ENCODE measurements at places on chromosomes 4 and X.

- DNase-seq, result no peak
Observed at GRCh38 chr4:75698162-75698962, 25.2 kb upstream of the G3BP2 start.

DNA sequence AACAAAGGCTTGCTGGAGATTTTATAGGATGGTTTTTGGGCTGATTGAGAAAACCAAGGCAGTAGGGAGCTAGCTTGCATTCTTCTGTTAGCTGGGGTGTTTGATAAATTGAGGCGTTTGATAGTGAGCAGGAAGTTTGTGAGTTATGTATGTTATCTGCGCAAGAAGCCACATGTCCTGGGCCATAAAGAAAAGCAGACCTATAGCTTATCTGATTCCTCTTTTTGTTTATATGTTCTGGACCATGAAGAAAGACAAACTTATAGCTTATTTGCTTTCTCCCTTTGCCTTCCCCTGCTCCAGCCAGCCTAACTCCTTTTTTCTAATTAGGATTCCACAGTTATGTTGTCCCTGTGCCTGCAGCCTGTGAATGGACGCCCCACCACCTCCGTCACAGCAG lies 9.2 kb downstream of the HNRNPH2 start:
- DNase-seq, result no peak

- no peak for DNase-seq
Observed at GRCh38 chr4:130568746-130569145, 1472.8 kb downstream of the C4orf33 start.

- DNase-seq, result no peak
Observed at GRCh38 chr4:20878806-20879205, 178.5 kb downstream of the PACRGL start.

DNA sequence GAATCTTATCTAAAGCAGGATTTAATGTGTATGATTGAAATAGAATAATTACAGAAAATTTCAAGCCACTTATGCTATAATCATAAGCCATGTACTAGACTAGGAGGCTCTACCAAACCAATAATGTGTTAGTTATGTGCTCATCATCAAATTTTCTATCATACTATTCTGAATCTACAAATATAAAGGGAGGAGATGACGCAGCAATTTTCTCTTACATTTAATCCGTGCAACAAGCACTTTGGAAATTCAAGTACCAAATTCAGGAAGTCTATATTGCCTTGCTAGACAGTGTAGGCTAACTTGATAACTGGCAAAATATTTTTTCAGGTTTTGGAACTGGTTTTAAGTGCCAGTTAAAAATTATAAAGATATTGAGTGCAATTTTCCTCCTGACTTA lies 283.5 kb downstream of the C4orf33 start:
- DNase-seq, result no peak

- DNase-seq, result no peak
Observed at GRCh38 chrX:13502590-13502989, 66.8 kb upstream of the EGFL6 start.

DNA sequence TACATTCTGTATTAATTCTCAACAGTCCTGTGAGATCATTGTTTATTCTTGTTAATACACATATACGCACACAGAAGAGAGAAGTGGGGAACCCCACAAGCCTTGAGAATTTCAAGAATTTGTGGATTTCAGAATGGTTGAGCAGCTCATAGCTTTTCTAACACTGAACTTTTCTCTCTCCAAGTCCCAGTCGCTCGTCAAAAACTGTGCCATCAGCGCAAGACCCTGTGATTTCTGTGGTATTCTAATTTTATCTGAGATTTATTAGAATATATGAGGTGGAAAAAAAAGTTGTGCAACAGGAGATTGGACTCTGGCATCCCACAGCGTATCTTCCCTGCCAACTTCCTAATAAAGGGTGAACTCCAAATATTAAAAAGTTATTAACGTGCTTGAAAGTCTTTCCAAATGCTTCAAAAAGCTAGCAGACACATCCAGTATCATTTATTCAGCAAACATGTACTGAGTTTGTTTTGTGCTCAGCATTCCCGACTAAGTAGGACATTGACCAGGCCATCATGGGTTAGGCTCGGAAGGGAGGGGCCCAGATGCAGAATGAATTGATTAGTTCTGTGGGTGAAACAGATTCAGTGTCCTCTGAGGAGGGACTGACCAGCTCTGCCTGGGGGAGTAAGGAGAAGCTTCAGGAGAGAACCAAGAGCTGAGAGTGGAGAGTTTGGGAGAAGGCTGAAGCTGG lies 165.6 kb downstream of the CBR4 start:
- no peak for DNase-seq

DNA sequence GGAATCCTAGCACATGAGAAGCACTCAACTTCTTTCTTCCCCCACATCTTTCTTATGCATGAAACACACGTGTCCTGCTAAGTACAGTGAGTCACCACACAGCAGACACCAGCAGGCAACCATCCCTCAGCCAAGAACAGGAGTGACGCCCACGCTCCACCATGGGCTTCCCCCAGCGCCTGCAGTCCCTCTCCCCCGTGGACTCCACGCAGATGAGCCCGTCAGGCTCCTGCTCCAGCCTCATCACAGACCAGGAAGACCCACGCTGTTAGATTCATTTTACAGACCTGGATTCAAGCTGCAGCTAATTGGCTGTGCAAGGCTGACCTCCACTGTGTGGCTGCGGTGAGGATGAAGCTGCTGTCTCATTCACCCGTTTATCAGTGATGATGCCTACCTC lies 16.7 kb downstream of the HMX1 start:
- no peak for DNase-seq

GRCh38 chrX:152573866-152574265 lies 63.8 kb upstream of the GABRQ start:
- no peak for DNase-seq

- DNase-seq, result no peak
Observed at GRCh38 chr4:114028071-114028470, 48.6 kb upstream of the ARSJ start.

- DNase-seq, result no peak
Observed at GRCh38 chrX:130482871-130483270, 81.1 kb downstream of the RBMX2 start.

- no peak for DNase-seq
Observed at GRCh38 chr4:74794382-74795010, at the start of gene BTC. BTC (minus strand) TSS chr4:74794523; CDS start chr4:74794325, 198 bp downstream.

DNA sequence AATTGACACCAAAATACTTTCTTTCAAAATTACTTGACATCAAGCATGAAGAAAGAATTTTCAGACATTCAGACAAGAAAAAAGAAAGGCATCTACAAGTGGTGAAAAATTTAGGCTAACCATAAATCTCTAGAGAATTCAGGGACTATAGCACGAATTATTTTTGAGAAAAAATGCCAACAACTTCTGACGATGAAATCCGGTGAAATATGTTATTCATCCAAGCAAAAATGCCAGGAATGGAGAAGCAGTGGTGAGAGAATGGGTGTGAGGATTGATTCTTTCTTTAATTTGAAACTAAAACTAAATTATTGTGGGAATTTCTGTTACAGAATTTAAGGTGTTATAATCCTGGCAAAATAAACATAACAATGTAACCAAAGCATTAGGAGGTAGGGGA lies 69.4 kb upstream of the SORBS2 start:
- no peak for DNase-seq

GRCh38 chr4:176614793-176615192 lies 177.9 kb downstream of the VEGFC start:
- DNase-seq, result no peak

GRCh38 chr4:25330905-25331808 lies 18.6 kb downstream of the ZCCHC4 start:
- DNase-seq, result peak; percentile 5

GRCh38 chr4:23878912-23879732 lies 10.7 kb downstream of the PPARGC1A start:
- no peak for DNase-seq

- DNase-seq, result no peak
Observed at GRCh38 chrX:153520287-153520917, 3.0 kb downstream of the ATP2B3 start.

DNA sequence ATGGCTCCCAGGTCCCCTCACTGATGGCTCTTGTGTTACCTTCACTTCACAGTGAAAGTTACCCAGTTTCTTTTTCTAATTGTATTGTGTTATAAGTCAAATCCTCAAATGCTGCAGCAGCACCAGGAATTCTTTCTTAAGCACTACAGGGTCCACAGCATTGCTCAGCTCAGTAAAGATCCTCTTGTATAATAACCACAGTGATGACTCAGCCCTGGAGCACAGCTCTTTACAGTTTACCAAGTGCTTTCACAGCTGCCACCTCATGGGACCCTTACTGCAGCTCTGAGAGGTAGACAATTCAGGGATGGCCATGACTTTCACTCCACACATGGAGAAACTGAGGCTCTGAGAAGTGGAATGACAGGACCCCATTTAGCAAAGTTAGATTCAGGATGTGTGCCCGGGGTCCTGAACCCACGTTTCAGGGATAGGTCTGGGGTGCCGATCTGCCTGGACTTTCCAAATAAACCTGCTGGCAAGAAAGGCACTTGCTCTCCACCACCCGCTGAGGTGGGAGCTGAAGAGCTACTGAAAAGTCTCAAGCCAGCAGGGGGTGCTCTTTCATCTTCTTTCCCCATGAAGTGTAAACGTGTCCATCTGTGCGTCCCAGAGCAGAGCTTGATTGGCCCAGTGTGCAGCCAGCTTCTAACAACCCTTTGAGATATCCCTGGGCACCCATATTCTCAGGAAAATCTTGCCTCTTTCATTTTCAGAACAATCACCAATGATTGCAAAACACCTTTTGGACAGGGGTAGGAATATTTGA lies 35.7 kb upstream of the GABRQ start:
- no peak for DNase-seq

- DNase-seq, result no peak
Observed at GRCh38 chr4:145912376-145912775, 26.2 kb downstream of the ZNF827 start.

DNA sequence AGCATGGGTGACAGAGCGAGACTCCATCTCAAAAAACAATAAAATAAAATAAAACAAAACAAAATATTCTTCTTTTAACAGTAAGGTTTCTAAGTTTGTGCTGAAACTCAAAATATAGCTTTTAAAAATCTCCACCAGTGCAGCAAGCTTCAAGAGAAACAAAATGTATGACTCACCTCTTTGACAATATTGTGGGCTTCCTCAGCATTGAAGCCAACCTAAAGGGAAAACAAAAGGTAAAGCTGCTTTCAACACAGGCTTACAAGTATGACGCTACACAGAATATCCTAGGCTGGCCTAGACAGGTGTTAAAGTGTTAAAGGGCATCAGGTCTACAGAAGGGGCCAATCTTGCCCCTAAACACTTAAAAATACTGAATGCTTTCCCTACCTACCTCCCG lies 1.2 kb downstream of the DYNLT3 start:
- DNase-seq, result no peak

DNA sequence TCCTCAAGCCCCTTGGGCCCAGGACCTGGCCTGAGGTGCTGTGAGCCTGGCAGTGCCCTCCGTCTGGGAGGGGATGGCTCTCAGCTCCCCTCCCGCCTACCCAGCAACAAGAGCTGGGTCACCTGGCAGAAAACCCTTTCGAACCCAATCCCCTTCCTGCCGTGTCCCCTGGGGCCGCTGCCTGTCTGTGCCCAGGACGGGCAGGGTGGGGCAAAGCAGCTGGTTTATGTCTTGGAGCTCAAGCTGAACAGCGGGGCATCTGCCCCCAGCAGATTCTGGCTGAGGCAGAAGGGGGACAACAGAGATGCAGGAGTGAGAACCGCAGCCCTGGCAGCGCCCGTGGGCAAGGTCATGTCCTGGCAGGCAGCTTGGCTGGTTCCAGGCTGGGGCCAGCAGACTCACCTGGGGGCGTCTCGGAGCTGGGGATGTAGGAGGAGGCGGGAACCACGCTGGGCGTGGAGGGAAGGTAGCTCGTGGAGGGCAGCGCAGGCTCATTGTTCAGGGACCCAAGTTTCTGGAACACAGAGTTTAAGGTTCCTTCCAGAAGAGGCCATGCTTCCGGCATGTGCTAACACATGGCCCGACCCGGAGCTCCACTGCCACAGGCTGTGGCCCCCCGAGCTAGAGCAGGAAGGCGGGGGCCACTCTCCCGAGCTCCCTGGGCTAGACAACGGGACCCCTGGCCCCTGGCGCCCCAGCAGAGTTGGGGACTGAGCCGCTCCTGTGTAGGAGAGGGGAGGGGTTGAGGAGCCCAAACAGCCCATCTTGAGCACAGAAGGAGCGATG lies 24.2 kb downstream of the NELFA start:
- DNase-seq, result no peak

- no peak for DNase-seq
Observed at GRCh38 chr4:140234697-140235060, 80.7 kb upstream of the MAML3 start.

- no peak for DNase-seq
Observed at GRCh38 chr4:129545599-129546278, 449.8 kb downstream of the C4orf33 start.

DNA sequence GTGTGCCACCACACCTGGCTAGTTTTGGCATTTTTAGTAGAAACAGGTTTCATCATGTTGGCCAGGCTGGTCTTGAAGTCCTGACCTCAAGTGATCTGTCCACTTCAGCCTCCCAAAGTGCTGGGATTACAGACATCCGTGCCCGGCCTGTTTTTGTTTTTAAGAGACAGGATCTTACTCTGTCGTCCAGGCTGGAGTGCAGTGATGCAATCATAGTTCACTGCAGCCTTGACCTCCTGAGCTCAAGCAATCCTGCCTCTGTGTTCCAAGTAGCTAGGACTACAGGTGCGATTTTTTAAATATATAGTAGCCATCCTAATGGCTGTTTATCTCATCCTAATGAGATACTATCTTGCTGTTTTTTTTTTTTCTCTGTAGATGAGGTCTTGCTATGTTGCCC lies 47.6 kb downstream of the RNF212 start:
- no peak for DNase-seq

GRCh38 chr4:41069257-41069656 lies 145.1 kb downstream of the APBB2 start:
- DNase-seq, result no peak

GRCh38 chr4:184398741-184399511 lies 75.4 kb downstream of the IRF2 start:
- no peak for DNase-seq

DNA sequence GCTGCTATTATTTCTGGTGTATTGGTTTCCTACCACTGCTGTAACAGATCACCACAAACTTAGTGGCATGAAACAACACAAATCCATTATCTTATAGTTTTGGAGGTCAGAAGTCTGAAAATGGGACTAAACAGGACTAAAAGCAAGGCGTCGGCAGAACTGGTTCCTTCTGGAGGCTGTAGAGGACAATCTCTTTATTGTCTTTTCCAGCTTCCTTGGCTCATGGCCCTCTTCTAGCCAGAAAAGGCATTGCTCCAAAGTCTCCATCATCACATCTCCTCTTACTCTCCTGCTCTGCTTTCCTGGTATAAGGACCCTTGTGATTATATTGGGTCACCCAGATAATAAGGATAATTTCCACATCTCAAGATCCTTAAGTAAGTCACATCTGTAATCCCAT lies 121.9 kb downstream of the CLCN4 start:
- no peak for DNase-seq

DNA sequence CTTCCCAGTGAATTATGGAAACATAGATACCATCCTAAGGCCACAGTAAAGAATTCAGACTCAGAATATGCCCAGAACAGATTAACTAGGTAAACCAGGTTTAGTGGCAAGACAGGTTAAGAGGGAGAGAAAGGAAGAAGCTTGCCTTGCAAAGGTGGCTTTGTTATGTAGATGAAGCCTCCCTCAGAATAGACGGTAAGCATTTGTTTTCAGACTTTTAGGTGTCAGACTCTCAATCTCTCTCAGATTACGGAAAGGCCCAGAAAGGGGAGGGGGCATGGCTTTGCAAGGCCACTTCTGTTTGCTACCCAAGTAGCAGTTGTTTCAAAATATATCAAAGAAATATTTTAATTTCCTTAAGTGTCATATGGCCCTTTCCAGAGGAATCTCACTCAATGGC lies 457.1 kb upstream of the BOD1L1 start:
- no peak for DNase-seq

Measured in activated naive CD4-positive, alpha-beta T cell treated with Interleukin-2 at 50 U/mL for 16 hours (primary cell).